ENCODE measurements at places on chromosomes 2 and 18.

GRCh38 chr2:41460661-41461060 lies 587.2 kb upstream of the PKDCC start:
- no peak for DNase-seq

DNA sequence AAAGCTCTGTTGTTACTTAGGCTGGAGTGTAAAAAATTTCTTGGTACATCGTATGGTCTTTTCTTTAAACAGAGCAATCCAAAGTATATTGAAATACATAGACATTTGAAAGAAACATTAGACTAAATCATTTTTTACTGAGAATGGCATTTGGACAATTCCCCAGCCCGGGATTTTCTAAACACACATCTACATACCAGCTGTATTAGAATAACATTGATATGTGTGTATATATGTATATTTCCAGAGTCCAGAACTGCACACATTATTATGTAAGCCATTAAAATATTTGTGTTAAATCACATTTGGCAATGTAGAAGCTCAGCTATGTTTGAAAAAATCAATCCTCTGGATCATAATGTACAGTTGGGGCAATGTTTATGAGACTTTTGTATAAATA lies 1853.6 kb upstream of the LRRTM1 start:
- DNase-seq: no peak

- no peak for DNase-seq
These were observed 6.9 kb downstream of the BOK start for GRCh38 chr2:241565411-241565810.

DNA sequence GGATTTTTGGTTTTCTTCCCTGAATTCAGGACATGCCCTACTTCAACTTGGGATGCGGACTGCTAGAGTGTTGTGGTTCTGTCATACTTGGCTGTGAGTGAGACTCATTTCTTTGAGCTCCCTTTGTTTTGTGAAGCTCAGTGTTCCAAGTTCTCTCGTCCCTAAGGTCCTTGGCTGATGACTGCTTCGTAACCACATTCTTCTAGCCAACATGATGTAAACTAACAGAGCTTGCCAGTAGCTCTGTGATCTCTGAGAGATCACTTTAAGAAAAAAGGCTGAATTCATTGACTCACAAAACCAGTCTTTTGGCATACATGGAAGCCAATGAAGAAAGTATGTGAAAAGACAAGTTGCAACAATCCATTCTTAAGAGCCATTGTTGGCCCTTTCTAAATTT lies 96.9 kb upstream of the MSTN start:
- no peak for DNase-seq

DNA sequence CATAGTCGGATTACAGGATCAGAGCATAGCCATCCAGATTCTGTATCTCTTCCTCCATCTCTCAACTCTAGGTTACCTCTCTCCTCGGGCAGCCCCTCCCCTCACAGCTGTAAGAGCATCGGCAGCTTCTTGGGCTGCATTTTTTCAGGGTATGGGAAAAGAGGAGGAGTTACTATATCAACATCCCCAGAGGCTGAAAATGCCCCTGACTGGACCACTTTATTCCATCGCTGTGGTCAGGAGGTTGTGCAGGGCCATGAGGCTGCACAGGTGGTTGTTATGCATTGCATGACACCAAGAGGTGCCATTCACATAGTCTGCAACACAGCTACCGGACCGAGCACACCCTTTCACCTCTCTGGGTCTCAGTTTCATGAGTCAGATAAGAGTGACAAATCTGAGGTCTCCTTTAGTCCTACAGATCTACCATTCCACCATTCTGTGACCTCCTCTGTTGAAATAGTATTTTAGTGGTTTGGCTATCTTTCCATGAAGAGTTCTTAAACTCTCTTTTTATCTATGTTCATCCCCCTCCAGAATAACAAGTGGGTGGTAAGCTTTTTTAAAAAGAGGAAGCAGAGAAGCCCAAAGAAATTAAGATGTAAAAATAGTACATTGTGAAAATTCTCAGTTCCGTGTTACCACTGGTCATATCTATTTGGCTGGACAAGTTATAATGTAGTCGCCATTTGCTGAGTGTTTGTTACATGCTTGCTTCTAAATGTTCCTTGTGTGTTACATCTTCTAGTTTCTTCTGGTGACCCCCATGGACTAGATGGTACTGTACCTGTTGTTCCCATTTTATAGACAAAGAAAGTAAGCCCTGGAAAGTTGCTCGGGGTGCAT lies 56.6 kb upstream of the SLC1A4 start:
- DNase-seq: no peak

- DNase-seq: no peak
These were observed 245.7 kb downstream of the ADCYAP1 start for GRCh38 chr18:1150344-1150743.

DNA sequence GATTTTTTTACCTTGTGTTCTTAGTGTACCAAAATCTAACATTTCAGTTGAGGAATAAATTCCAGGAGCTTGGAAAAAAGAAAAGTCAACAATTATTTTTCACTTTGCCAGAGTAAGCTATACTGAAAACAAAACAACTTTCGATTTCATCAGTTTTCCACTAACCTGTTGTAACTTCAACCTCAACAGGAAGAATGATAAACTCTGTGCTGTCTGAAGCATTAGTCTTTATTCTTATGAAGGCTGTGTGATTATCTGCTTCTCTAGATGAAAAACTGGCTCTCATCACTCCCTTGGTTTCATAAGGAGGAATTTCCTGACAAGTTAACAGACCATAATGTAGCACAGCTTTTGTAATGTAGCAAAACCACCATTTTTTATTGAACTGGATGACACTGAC lies 121.2 kb downstream of the ZAP70 start:
- no peak for DNase-seq

DNA sequence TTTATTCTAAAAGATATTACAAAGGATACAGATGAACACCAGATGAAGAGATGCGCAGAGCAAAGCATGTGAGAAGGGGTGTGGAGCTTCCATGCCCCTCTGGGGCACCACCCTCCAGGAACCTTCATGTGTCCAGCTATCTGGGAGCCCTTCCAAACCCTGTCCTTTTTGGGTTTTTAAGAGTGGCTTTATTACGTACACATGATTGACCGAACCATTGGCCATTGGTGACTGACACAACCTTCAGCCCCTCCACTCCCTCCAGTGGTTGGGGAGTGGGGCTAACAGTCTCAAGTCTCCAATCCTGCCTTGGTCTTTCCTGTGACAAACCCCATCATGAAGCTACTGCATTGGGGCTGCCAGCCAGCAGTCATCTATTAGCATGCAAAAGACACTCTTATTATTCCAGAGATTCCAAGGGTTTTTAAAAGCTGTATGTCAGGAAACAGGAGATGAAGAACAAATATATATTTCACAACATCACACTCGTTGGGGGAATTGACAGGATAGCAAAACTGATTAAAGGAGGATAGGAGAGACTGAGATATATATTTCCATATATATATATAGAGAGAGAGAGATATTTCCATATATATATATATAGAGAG lies 19.4 kb downstream of the IL1B start:
- DNase-seq: no peak

- DNase-seq: no peak
These were observed 52.6 kb downstream of the PMAIP1 start for GRCh38 chr18:59952283-59953007.

DNA sequence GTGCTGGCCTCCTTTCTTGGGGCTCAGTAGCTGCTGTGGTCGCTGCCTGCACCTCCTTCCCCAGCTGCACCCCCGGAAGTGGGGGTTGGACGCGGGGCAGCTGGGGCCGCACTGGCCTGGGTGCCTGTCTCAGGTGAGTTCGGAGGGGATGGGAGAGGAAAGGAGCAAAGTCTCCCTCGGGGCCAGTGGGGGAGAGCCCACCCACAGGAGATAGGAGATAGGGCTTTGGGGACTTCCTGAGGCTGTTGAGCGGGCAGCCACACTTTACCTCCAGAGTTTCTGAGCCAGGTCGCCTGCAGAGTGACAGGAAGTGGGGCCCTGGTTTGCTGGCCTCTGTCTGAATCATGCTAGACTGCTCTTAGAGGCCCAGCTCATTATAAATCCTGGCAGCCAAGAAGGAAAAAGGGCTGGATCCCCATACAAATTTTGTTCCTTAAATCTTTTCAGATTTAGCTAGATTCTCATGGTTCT lies 8.1 kb downstream of the MBP start:
- no peak for DNase-seq

GRCh38 chr18:48228301-48228715 lies 180.9 kb downstream of the ZBTB7C start:
- no peak for DNase-seq

DNA sequence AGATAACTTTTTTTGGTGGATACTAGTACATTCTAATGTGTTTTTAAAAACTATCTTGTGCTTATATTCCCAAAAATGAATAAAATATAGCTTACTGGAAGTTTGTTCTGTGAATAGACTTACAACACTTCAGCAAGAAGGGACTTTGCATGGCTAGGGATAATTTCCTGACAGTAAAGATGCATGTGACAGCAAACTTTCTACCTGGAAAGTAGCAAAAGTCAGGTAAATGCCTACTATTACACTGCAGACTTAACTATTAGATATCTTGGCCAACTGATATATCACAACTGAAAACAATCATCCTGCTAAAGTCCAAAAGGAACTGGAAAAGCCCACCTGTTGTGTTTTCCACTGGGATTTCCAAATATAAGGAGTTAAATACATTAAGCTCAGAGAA lies 1753.5 kb upstream of the CELF4 start:
- no peak for DNase-seq

DNA sequence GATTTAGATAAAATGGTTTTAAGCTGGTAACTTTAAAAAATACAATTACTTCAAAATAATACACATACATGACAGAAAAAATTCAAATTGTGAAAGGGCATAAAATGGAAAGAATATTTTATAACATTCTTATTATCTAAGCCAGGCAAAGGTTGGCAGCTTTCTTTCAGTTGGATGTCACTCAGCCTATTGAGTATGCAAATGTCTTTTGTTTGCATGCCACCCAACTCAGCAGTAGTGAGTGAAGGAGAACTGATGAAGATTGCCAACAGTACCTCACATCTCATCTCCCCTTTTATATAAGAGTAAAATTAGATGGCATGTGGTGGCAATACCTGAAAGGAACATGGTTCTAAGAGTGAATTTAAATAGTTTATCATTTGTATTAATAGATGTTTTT lies 24.8 kb downstream of the BMPR2 start:
- no peak for DNase-seq

- DNase-seq: no peak
These were observed 284.1 kb downstream of the DSEL start for GRCh38 chr18:67232406-67232805.

DNA sequence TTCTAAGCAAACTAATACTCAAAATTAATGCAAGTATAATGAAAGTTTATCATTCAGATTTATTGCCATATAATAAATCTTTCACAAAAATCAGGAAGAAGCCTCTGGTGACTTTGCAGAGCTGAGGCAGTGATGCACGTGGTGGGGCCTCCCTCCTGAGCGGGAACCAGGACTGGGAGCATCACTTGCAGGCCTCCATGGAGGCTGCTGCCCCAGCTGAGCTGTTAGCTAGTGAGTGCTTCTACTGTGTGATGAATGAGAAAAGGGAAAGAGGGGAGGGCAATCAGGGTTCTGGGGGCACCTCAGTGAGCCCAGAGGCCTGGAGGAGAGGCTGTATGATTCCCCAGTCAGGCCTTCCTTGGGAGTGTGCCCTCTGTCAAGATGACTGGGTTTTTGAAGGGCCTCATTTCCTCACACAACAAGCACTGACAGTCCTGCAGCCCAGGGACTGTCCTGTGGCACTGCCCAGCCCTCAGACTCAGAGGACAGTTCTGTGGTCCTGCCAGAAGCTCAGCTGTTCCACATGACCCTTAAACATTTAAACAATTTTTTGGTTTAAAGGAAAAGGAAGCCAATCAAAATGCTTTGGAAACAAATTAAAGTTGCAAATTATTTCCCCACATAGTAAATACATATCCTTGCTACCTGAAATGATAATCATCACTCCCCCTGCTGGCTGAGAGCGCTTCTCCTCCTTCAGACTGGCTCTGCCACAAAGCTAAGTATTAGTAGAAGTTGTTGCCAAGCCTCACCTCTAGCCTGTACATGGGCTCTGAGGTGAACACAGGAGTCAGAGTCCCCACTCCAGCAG lies 90.9 kb upstream of the SMAD7 start:
- peak; percentile 49 for DNase-seq

GRCh38 chr2:86068136-86068588 lies 37.5 kb downstream of the POLR1A start:
- no peak for DNase-seq

GRCh38 chr18:46264255-46264654 lies 160.1 kb downstream of the HAUS1 start:
- no peak for DNase-seq

- DNase-seq: no peak
These were observed 73.8 kb upstream of the PROKR1 start for GRCh38 chr2:68569604-68570003.

GRCh38 chr2:191218292-191218898 lies 26.8 kb upstream of the MYO1B start:
- no peak for DNase-seq

All from activated CD4-positive, alpha-beta T cell treated with anti-CD3 and anti-CD28 coated beads, Interleukin-2, amount 50 U/mL, for 4 hours (primary cell).